ENCODE measurements at places on chromosomes 3 and 15. TPM values are rescaled to one million over a fixed set of nuclear protein-coding genes. Genes with fewer than 3 reads are reported as not detected.

SEMA3F gene
- total RNA-seq: 14.2 TPM

DNAH1 gene
- 2.2 TPM for total RNA-seq

TMEM212 gene
- not detected for total RNA-seq

SLC28A2 gene
- not detected for total RNA-seq

IMPG2 gene
- 0.69 TPM for total RNA-seq

VGLL3 gene
- 0.17 TPM for total RNA-seq

PCSK6 gene
- total RNA-seq: 34.4 TPM

RHOV gene
- total RNA-seq: under 0.01 TPM

OSBPL10 gene
- total RNA-seq: 12.3 TPM

SEMA5B gene
- 0.11 TPM for total RNA-seq

TMEM158 gene
- 2.0 TPM for total RNA-seq

CPNE9 gene
- not detected for total RNA-seq

AHSG gene
- total RNA-seq: 0.09 TPM

TM4SF4 gene
- total RNA-seq: 0.34 TPM

GOLGA8K gene
- 0.26 TPM for total RNA-seq

CCPG1 gene
- total RNA-seq: 72.1 TPM

UNC45A gene
- 109 TPM for total RNA-seq

HYAL3 gene
- 19.0 TPM for total RNA-seq

CP gene
- total RNA-seq: 0.54 TPM

SAMD7 gene
- total RNA-seq: not detected

Data from dermis lymphatic vessel endothelial cell (primary cell).